ENCODE measurements at places on chromosomes 7 and 10.

- no peak for DNase-seq
Measured at GRCh38 chr7:25329815-25330214, 101.5 kb upstream of the NPVF start.

DNA sequence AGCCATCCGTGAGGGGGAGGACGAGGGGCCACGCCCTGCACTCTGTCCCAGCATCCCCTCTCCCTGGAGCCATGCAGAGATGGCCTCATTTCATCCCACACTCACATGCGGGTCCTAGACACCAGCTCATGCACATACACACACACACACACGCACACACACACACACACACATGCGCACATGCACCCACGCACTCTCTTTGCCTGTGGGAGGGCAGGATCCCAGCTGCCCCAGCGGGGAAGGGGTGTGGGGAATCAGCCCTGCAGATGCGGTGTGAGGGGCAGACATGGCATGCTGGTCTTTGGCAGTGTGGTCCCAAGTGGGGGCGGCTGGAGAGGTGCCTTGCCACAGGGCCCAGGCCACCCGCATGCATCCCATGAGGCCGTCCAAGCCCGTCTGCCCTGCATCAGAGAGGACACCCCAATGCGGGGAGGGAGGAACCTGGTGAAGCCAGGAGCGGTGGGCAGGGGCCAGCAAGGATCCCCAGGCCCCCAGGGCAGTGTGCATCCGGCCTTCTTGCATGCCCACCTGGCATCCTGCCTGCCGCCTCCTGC is 68.1 kb downstream of the LHPP start:
- no peak for DNase-seq

GRCh38 chr10:30619966-30620365 is 9.6 kb downstream of the LYZL2 start:
- no peak for DNase-seq

DNA sequence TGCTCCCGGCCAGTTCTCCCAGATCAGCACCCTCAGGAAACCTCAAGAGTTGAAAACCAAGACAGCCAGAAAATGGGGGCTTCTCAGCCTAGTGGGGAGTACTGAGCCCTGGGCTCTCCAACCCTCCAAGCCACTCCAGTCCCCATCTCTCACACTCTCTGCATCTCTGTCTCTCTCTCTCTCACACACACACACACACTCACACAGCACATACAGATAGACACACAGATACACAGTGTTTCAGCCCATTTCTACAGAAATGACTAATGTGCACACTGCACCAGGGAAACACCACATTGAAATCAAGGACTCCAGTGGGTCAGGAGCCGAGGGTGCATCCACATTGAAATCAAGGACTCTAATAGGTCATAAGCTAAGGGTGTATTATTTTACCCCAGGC is 107.5 kb downstream of the MKI67 start:
- DNase-seq, result no peak

DNA sequence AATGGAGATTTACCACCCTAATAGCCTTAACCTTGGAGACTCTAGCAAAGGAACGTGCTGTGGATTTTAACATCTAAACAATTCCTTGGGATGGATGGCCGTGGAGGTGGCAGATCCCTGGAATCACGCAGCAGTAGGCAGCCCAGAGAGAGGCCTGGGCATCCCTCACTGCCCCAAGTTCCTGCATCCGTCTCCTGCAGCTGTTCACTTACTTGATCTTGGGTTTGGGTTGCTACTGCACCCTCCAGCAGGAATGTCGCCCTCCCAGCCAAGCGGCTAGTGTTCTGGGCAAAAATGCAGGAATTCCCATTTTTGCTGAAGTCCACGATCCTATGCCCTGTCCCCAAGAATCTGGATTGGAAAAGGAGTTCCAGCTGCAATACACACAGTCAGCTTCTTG is 166.7 kb upstream of the SH2B2 start:
- DNase-seq, result no peak

GRCh38 chr10:43160046-43160920 is 22.0 kb downstream of the CSGALNACT2 start:
- no peak for DNase-seq

DNA sequence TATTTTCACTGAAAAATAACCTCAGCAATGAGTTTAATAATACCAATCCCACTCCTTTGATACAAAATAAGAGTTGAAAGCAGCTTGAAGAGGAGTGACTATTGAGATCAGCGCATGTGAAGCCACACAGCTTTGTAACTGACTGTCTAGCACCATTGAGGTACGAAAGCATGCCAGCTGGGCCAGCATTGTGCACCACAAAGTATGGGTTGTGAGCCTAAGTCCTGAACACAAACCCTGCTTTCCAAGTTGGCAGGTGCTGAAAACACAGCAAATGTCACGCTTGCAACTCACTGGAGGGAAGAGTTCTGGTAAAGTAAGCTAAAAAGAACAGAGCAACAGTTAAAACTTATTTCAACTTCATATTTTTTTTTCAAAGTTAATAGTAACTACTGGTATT is 4.0 kb upstream of the FAM53B start:
- no peak for DNase-seq

GRCh38 chr7:105690325-105690945 is 109.1 kb upstream of the EFCAB10 start:
- no peak for DNase-seq

GRCh38 chr10:69639291-69640195 is 9.5 kb downstream of the FAM241B start:
- no peak for DNase-seq

- no peak for DNase-seq
Measured at GRCh38 chr10:59362144-59362958, at the start of gene FAM13C. FAM13C (minus strand) TSS chr10:59362549; CDS start chr10:59362460, 89 bp downstream.

GRCh38 chr10:14852236-14852635 is 14.1 kb downstream of the HSPA14 start:
- no peak for DNase-seq

DNA sequence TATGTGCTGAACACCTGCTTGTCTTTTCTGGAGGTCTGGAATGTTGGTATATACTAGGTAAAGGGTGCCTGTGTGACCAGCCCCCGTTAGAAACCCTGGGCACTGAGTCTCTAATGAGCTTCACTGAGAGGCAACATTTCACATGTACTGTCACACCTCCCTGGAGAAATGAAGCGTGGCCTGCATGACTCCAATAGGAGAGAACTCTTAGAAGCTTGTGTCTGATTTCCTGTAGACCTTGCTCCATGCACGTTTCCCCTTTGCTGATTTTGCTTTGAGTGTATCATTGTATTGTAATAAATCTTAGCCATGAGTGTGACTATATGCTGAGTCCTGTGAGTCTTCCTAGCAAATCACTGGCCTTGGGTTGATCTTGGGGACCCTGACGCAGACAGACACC is 82.8 kb downstream of the PPP1R3C start:
- DNase-seq, result no peak

- no peak for DNase-seq
Measured at GRCh38 chr7:128933180-128933891, 4.4 kb upstream of the IRF5 start.

DNA sequence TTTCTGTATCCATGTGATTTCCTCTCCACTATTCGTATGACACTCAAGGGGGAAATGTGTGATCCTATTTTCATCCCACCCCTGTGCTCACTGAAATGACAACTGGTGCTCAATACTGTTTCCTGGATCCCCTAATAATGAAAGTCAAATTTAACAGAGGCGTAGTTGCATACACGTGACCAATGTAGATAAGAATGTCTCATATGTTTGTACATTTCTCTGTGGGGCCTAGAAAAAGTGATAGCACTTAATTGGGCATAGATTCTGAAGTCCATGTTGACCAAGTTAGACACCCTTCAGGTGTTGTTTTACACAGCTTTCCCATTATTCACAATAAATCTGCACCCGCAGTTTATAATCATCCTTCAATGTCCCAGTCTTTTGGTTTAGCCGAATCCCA is 59.1 kb downstream of the JAZF1 start:
- no peak for DNase-seq

- DNase-seq, result no peak
Measured at GRCh38 chr10:20615395-20615794, 281.7 kb downstream of the NEBL start.

Measured in NCI-H187 treated with DMSO at 0.1 percent for 48 hours (cell line).